Forelimb muscle (tissue), 1 donor: ENCODE measurements at places on chromosomes 16 and 17. TPM values are rescaled to one million over a fixed set of nuclear protein-coding genes. Genes with fewer than 3 reads are reported as not detected.

SMIM36 gene
- 0.15 TPM for polyA plus RNA-seq

GRCh38 chr16:24070851-24071250 lies 185.3 kb upstream of the CACNG3 start:
- no peak for DNase-seq

- no peak for DNase-seq
These were observed 182.8 kb downstream of the HS3ST3A1 start for GRCh38 chr17:13418891-13419290.

GRCh38 chr17:42781639-42782165 lies 1.3 kb downstream of the WNK4 start:
- DNase-seq = no peak

GRCh38 chr17:31608659-31609254 lies 217.3 kb downstream of the RAB11FIP4 start:
- DNase-seq = no peak

- no peak for DNase-seq
These were observed 532 bp downstream of the ARRB2 start for GRCh38 chr17:4710693-4711634.

- DNase-seq = no peak
These were observed 28.3 kb upstream of the CDC42EP4 start for GRCh38 chr17:73340093-73340596.

DNA sequence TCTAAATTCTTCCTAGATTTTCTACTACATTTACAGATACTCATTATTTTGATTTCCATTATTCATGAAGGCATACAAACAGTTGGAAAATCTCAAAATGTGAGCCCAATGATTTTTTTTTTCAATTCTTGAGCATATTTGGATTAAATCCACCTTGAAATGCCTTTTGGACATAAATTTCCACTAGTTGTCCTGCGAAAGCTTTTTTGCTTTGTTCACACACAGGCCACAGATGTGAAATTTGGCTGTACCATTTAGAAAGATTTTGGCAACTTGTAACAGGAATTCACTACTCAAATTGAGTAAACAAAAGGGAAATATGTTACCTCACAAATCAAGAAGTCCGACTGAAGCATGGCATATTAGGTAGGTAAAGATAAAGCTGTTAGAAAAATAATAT lies 1631.0 kb downstream of the CDH8 start:
- peak; percentile 2 for DNase-seq

NXN gene
- polyA plus RNA-seq = 51.3 TPM
